Stimulated activated CD8-positive, alpha-beta memory T cell treated with anti-CD3 and anti-CD28 coated beads, Interleukin-12 subunit alpha, Interleukin-12 subunit beta, amount 100 ng/mL, for 1 hour (primary cell): ENCODE measurements at places on chromosomes 5 and 9.
A peak's percentile ranks its signal among the peaks of the same experiment; 100 is the strongest.

DNA sequence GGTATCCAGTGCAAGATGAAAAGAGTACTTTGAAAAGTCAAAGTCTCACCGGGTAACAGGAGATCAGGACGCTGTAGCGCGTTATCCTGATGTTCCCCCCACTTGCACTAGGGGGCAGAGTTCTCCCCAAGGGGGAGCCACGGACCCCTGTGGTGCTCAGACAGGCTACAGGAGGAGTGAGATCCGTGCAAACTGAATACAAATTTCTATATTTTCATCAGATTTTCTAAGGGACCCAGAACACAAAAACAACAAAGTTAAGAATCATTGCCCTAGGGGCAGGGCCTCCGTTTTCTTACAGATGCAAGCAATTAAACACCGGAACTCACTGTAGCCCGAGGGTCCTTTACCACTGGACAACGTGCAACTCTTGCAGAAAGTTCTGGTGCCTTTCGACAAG, 2.0 kb downstream of the MYO10 start:
- DNase-seq = no peak

GRCh38 chr9:133387680-133388079, 11.5 kb downstream of the STKLD1 start:
- no peak for DNase-seq

- peak; percentile 62 for DNase-seq
Observed at GRCh38 chr5:75049456-75050351, 2.7 kb downstream of the GCNT4 start.

DNA sequence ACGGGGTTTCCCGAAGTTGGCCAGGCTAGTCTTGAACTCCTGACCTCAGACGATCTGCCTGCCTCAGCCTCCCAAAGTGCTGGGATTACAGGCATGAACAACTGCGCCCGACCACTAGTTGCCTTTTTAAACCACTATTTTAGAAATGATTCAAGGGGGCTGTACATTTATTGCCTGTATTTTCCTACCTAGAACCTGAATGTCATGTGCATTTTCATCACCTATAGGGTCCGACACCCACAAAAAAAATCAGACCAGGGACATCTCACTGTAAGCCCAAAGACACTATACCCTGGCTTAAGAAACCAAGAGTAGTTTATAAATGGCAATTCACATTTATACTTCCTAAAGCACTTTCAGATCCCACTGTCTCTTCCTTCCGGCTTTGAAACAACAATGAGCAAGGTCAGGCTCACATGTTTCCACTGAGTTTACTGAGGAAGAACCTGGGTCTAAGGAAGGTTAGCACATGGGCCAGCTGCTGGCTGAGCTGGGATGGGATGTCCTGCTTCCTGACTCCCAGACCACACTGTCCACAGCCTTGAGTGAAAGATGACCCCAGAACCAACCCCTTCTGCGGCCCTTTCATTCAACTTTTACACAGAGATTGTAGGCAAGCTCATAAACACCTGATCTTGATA, 87.3 kb downstream of the SERINC5 start:
- no peak for DNase-seq
